ENCODE measurements at places on chromosomes 5 and 9. TPM values are rescaled to one million over a fixed set of nuclear protein-coding genes. Genes with fewer than 3 reads are reported as not detected.

DNA sequence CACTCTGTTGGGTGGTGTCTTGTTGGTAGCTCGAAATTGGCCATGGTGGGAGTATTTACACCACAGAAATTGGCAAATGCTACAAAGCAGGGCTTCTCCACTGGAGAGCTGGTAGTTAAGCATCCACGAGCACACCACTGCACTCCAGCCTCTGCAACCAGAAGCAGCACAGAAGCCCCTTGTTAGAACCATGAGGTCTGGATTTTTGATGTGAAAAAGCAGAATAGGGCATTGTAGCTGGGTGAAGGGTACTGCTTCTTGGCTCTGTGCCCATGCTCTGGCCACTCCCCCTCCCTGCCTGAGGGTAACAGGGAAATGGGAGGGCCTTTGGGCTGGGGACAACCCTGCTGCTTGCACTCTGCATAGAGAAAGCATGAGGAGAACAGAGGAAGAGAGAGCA, 81.2 kb upstream of the UBTD2 start:
- no peak for DNase-seq

DNA sequence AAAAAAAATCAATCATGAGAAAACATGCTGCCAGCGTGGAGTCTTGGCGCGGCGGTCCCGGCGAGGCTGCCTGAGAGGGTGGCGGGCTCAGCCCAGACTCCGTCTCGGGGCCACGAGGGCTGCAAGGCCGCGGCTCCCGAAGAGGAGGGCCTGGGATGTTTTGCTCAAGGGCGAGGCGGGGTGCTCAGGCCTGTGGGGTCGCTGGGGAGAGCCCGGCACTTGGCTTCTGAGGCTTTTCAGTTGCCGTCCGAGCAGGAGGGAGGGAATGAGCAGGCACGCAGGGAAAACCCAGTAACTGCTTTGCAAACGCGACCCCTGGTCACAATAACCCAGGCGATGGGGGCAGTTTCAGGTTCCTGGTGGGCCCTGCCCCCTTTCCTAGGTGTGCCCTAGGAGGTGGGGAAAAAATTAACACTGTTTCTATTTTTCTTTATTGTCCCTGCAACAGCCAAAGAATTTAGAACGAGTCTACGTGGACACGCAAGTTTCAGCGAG, 3.2 kb upstream of the IRX2 start:
- no peak for DNase-seq

GRCh38 chr5:173753307-173754168, 134.6 kb upstream of the CPEB4 start:
- no peak for DNase-seq

DNA sequence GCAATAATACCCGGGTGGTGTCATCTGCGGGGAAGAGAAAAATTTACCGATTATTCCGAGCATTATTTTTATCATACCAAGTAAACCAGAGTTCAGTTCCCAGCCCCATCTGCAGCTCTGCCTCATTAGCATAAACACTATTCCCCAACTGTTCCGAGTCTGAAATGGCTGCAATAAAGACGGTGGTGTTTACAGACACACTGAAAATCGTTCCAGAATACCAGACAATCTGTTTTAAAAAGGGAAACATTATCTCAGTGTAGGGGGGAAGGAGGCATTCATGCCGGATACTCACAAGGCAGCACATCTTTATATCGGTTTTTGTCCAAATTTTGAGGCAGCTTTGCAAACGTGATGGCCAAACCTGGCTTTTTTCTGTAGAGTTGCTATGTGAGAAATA, 70.3 kb upstream of the EPB41L4B start:
- DNase-seq: no peak

DNA sequence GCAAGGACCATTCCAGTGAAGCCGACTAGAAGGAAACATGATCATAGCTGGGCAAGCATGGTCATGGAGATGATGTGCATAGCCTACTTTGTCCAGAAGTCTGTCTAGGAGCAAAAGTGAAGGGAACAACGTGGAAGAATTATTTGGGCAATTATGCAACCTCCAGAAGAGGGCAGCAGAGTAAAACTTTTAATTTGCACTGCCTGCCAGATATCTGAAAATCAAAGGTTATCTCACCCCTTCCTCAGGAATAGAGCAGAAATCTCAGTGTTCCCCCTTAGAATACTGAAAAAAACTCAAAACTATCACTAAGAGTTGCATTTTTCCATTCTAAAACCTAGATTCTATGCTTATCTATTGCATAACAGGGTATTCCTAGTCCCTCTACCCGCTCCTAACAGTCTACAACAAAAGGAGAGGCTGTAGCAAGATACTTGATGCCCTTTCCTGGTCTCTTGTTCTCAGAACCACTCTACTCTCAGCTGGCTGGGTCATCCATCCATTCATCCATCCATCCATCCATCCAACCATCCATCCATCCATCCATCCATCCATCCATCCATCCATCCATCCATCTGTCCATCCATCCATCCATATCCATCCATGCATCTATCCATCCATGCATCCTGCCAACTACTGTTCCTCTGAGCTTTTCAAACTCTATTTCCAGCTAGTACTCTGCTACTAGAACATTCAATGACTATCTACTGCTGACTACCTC, 8.4 kb upstream of the SETD9 start:
- no peak for DNase-seq

- DNase-seq: no peak
Measured at GRCh38 chr9:130142641-130143040, 29.6 kb upstream of the NCS1 start.

DNA sequence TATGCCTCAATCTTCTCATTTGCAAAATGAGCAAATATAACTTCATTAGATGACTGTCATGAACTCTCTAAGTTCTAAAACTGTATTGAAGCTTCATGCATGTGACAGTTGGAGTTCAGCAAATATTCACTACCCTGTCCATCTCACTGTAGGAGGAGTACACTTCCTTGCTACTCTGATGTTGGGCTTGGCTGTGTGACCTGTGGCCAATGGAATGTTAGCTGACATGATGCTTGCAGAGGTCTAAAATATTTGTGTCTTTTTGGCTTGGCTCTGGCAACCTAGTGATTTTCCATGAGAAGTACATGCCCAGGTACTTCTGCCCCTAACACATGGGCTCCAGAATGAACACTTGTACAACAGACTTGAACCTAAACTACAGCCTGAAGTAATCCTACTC, 203.1 kb upstream of the ANKH start:
- DNase-seq: no peak

GRCh38 chr9:96638606-96639364, 16.3 kb downstream of the PRXL2C start:
- no peak for DNase-seq

GRCh38 chr9:2727374-2727773, 10.1 kb downstream of the KCNV2 start:
- DNase-seq: no peak

DNA sequence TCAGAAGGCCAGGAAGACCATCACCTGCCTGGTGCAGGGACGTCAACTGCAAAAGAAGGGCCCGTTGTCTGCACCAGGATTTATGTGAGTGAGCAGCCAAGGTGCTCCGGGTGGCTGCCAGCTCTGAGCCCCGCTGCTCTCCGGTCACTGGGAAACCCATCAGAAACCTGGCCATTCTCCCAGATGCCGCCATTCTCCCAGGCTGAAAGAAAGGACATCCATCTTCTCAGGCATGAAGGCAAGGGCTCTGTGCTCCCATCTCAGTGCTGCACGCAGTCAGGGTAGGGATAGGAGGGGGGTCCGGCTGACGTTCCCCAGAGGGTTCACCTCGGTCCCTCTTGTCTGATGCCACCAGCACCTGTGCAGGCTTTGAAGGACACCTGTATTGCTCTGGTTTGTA, 158.4 kb downstream of the ERCC6L2 start:
- no peak for DNase-seq

GRCh38 chr5:142878638-142879037, 108.5 kb downstream of the ARHGAP26 start:
- no peak for DNase-seq

DNA sequence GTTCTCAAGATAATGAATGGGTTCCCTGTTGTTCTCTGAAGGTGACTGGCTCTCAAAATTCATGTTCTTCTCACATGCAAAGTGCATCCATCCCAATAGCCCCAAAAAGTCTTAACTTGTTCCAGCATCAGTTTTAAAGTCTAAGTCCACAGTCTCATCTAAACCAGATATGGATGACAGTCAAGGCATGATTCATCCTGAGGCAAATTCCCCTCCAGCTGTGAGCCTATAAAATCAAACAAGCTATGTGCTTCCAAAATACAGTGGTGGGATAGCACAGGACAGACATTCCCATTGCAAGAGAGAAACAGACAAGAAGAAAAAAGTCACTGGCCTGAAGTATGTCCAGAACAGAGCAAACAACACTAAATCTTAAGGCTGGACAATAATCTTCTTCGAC, 25.4 kb downstream of the FBXO10 start:
- no peak for DNase-seq

DNA sequence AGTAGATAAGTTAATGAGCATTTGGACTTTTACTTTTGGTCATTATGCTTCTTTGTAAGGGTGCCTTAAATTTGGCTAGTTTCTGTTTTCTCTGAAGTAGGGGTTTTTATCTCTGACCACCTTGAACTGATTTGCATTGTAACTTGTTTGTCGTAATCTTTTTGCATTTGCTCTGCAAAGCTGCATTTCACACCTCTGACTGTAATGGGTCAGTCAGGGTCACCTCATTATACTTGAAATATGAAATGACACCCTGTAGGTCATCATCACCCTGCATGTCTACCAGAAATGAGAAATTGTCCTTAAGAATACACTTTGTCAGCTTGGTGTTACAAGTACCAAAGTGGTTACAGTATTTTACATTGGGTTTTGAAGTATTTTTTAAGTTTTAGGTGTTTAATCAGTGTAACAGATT, 74.0 kb downstream of the KCNN2 start:
- no peak for DNase-seq

DNA sequence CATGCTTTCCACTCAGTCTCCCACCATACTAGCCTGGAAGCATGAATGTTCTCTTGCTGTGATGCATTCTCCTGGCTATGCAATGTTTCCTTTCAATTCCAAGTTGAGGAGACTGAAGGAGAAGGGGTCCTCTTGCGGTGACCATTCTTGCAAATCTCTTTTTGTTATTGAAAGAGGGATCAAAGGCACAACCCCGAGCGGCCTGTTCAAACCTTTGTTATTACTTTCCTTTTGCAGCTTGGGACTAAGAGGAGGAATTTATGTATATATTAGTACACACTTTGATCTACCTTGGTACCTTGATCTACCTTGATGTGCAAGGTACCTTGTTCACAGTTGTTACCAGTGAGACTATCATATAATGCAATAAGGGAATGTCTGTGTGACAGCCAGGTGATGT, 147.3 kb downstream of the KCTD16 start:
- no peak for DNase-seq

- no peak for DNase-seq
Measured at GRCh38 chr9:135294836-135295235, 184.7 kb upstream of the PPP1R26 start.

DNA sequence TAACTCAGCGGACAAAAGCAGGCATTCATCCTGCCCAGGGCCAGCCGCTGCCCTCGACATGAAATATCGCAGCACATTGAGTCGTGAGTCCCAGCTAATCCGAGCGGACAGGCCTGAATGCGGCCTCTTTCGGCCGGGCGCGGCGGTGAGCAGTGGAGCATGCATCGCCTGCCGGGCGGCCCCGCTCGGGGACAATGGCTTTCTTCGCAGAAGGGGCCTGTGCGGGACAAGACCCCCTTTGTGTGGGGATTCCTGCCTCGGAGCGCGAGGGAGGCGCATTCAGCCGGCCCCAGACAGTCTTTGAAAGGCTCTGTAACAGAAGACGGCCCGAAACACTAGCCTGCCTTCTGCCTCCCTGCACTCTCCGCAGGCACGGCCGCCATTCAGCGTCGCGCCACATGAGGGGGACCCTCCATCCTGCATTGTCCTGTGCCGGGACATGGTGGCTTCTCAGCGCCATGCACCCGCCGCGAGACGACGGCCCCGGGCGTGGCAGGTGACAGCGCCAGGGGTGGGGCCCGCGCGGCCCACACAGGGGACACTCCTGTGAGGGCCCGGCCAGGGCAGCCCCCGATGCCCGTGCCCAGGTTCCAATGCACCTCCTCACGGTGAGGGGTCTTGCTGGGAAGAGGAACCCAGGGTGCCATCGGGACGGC, 52.0 kb downstream of the EXD3 start:
- DNase-seq: no peak

GRCh38 chr9:131521822-131522221, 9.2 kb downstream of the UCK1 start:
- no peak for DNase-seq

DNA sequence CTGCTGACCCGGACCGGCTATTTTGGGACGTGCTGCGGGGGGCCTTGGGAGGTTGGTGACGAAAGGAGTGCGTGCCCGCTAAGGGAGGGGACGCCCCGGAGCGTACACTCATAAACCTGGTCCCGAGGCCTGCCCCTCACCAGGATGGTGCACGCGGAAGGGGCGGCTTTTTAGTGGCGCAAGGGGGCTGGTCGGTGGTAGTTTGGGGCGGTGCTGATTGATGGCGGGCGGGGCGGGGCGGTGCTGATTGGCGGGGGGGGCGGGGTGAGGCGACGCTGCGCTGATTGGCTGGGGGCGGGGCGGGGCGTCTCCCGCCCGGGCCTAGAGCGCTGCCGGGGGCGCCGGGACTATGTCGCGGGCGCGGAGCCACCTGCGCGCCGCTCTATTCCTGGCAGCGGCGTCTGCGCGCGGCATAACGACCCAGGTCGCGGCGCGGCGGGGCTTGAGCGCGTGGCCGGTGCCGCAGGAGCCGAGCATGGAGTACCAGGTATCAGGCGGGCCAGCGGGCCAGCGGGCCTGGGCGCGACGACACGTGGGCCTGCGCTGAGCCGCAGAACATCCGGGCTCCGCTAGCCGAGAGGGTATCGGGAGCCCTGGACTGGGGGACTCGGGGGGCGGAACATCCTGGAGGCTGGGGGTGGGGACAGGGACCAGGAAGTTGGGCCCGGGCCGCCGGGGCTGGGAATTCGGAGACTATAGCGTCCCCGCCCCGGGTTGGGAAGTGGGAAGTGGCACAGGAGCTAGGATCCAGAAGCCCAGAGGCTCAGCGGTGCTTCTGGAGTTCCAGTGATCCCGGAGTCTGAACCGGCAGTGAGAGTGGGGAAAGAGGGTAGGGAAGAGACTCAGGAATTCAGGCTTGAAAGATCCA, at the start of gene FPGS:
TSS of gene FPGS (plus strand) at position 307 of the 868 bp plus-strand sequence. CDS start at position 350, 43 bp downstream.
- DNase-seq: peak; percentile 79

DNA sequence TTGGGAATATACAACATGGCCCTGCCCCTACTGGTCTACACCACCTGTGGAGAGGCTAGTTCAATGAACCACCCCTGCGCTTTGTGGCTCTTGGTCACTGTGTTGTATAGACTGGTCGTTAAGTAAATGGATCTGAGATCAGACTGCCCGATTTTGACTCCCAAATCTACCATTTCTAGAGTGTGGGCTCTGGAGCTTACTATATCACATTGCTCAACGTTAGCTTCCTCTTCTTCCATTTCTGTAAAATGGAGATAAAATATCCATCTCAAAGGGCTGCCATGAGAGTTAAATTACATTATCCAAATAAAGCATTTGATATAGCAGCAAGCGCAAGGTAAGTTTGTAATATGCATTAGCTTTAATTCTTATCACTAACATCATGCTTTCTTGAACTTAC, 52.7 kb upstream of the IFNK start:
- DNase-seq: no peak

GRCh38 chr9:123026425-123026824, 7.0 kb upstream of the GPR21 start:
- no peak for DNase-seq

GFI1B gene
- not detected for total RNA-seq

SHB gene
- total RNA-seq: 35.5 TPM

FBP1 gene
- 5.9 TPM for total RNA-seq

INSL6 gene
- not detected for total RNA-seq

OR1J2 gene
- total RNA-seq: not detected

NR5A1 gene
- 0.25 TPM for total RNA-seq

ADAMTS12 gene
- total RNA-seq: 13.5 TPM

LIX1 gene
- total RNA-seq: 12.0 TPM

NIPAL4 gene
- total RNA-seq: 0.49 TPM

VLDLR gene
- 47.8 TPM for total RNA-seq

CCL19 gene
- total RNA-seq: not detected

NEUROG1 gene
- total RNA-seq: not detected
